ENCODE measurements at places on chromosomes 6 and 20.

GRCh38 chr6:112109262-112109661 is 21.9 kb downstream of the FAM229B start:
- ATAC-seq = no peak

DNA sequence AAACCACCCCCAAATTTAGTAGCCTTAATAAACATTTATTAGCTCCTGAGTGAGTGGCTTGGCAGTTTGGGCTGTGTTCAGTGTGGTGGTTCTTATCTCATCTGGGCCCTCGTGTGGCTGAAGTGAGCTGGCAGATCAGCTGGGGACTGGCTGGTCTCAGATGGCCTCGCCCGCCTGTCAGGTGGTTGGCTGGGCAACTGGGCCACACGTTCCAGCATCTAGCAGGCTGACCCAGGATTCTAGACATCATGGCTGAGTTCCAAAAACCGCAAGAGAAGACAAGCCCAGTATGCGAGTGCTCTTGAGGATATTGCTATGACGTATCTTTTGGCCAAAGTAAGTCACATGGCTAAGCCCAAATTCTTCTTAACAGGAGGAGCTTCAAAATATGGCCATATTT is 28.9 kb downstream of the EIF2S2 start:
- no peak for ATAC-seq

DNA sequence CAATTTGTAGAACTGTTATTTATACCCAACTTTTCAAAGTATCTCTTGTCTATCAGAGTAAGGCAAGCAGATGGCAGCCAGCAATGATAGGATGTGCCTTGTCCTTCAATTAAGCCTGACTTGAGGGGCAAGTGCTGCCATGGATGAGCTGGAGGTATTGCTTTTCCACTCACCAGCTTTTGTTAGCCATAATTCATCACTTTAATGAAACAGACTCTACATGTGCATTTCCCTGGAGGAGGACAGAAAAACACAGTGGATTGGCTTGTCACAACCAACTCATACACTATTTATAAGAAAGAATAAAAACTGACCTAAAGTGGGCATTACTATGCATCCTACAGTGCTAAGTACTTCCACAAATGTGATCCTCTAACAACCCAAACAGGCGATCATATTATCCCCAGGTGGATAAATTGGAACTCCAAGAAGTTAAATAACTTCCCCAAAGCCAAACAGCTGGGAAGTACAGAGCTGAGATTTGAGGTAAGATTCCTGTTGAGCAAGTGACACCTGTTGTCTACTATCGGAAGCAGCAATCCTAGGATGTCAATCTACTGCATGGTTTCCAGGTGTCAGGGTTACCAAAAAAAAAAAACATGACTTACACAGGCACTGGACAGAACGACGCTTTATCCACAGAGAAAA is 73.9 kb upstream of the NRSN1 start:
- no peak for ATAC-seq

- ATAC-seq = no peak
Measured at GRCh38 chr20:4449957-4450715, 271.6 kb upstream of the PRND start.

DNA sequence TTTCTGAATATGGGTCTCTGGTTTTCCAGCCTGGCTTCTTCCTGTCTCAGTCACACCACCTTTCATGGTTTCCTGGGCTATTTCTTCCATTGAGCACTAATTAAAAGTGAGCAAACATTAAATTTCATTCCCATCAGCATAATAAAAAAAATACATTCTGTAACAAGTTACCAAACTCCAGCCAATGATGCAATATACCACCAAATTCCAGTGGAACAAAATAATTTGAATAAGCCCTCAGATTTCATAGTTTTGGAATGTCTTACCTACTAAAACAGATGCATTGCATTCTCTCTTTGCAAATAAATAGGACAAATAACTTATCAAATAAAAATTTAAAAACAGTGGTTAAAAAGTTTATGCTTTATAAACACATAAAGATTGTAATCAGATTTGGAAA is 97.8 kb upstream of the PRDM1 start:
- ATAC-seq = no peak

- ATAC-seq = no peak
Measured at GRCh38 chr6:167244991-167245390, 46.1 kb upstream of the UNC93A start.

DNA sequence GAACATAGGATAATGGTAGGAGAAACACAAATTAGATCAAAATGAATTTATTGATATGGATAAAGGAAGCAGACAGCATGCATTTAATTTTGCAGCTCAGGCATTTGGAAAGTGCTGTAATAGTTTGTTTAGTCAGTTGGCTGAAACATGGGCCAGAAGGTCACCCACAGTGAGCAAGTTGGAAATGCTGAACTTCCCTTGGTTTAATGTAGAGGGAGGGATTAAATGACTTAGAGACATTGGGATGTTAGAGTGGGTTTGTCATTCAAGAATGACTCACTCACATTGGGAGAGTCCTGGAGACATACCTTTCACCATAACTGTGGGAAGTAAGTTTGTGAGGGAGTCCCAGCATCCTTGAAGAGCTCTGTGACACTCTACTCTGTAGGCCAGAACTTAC is 231.5 kb upstream of the PLCB4 start:
- no peak for ATAC-seq

DNA sequence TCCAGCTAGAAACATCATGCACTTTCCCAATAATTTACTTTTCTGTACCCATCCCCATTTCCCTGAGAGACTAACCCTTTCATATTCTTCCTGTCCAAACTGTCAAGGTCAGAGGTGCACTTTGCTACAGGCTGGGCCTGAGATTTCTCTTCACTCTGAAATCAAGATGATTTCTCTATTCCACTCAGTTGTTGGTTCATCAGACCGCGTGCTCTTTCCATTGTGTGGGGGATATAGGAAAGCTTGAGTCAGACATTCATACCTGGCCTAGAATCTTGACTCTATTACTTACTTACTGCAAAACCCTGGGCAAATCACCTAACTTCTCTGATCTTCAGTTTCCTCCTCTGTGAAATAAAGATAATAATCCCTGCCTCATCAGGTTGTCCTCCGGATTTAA is 4.7 kb upstream of the ZDHHC14 start:
- no peak for ATAC-seq

All from stimulated activated memory B cell treated with anti-CD40 and anti-IgM and Interleukin-4, amounts not matched to agents 10 μg/mL and 1 μg/mL and 100 μg/mL, for 72 hours (primary cell).